Stimulated activated CD4-positive, alpha-beta T cell treated with anti-CD3 and anti-CD28 coated beads, Interleukin-12 subunit alpha, Interleukin-12 subunit beta, amount 100 ng/mL, for 24 hours (primary cell): ENCODE measurements at places on chromosomes 1 and 21.
A peak's percentile ranks its signal among the peaks of the same experiment; 100 is the strongest.

DNA sequence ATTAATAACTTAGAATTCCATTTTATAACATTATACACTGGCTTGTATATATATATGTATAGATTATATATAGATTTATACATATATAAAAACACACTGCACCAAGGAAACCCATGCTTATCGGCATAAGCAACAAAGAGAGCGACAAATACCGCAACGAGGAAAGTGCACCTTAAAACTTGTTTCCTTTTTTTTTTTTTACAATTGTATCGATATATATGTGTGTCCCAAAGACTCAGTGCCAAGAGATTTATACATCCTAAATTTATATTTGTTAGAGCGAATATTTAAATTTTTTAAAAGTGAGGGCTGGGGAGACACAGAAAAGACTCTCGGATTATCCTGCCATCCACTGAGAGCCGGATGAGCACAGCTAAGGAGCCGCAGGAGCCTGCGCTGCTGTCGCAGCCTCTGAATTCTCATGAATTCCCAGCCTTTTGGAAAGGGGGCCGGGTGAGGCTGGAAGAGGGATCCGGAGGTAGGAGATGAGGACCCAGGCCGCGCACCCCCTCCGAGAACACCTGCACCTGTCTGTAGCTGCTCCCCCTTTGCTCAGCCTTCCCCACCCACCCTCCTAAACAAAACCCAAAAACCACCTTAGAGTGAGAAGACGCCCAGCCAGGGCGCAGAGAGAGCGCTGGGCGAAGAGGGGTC lies 5.2 kb downstream of the DMRTA2 start:
- DNase-seq, result no peak

DNA sequence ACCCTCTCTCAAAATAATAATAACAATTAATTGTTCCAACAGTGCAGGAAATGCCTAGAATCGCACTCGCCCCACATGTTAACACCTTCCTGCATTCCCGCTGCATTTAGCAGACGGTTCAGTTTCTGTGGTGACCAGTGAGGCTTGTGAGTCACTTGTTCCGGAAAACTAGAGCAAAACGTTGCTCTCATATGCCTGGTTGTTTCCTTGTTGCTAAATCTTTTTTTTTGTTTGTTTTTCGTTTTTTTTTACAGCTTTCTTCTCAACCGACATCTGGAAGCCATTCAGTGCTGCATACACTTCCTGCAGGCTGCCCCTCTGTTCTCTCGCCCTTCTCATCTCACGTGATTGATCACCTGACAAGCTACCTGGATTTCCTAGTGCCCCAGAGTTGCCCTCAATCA lies 56.9 kb upstream of the TMPRSS2 start:
- DNase-seq, result no peak

DNA sequence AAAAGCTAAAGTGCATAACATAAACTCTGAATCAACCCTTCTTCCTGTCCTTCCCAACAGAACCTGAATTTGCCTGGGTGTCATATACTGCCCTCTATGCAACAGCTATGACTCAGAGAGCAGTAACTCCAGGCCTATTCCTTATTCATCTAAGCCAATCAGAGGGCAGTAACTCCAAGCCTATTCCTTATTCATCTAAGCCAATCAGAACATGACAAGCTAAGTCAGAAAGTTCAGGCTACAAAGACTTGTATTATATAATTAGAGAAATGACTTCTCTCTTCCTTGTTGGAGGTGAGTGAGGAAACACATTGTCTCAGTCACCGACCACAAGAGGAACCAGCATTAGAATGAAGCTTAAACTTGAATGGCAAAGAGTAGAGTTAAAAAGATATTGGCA lies 26.2 kb upstream of the TADA1 start:
- DNase-seq, result no peak

DNA sequence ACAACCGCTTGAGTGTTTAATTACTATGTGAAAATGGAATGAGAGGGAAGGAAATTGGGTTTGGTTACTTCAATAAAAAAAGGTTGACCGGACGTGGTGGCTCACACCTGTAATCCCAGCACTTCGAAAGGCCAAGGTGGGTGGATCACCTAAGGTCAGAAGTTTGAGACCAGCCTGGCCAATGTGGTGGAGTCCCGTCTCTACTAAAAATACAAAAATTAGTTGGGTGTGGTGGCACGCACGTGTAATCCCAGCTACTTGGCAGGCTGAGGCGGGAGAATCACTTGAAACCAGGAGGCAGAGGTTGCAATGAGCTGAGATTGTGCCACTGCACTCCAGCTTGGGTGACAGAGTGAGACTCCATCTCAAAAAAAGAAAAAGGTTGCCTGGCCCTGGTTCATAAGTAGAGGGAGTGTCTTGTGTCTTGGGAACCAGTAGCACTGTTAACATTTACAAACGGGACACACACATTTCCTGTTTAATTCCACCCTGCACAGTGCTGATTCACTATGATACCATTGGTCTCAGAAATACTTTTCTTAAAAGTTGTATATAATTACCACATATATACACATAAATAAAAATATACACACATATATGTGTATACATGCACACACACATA lies 27.6 kb upstream of the CLDN14 start:
- no peak for DNase-seq

DNA sequence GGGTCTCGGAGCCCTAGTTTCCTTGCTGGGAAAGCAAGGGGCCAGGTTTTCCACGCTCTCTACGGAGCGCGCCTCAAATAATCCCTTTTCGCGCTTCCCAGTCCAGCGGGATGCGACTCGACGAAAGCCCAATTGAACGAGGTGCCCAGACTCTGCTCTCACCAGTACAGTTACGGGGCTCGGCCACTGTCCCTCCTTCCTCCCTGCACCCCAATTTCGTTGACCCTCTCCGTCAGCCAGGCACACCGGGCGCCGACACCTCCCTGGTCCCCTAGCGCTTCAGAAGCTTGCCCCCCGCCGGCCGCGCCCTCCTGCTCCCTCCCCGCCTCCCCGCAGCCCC lies 389 bp downstream of the SEMA6C start:
- no peak for DNase-seq

- no peak for DNase-seq
Observed at GRCh38 chr1:44425341-44426082, 20.5 kb downstream of the RNF220 start.

DNA sequence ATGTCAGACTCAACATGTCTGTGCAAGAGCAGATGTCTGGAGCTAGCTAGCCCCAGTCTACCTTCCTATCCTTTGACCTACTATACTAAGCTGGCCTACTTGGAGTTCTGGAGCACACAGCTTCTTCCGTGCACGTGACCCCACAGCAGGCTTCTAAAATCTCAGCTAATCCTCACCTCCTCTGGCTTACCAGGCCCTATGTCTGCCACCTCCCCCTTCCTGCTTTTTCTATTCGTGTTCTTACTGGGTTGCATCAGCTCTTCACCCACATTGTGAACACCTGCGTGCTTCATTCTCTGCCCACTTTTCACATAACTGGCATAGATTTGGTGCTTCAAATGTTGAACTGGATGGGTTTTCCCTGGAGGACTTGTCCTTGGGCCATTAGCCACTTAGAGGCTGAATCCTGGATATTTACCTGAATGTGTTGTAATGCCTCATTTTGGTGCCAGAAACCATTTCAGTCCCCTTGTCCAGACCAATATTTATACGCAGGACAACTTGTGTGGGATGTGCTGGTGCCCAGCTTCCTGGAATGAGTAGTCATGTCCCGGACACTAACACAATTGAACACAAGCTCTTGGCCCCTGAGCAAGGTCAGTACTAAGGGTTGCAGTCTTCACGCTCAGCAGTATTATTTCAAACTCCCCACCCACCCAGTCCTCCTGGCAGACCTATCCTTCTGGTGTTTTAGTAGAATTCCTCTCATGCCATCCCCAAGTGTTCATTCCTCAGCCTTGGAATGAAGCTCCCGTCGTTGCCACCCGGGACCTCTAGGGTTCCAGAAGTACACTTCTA lies 24.0 kb downstream of the TENT5C start:
- DNase-seq, result no peak

DNA sequence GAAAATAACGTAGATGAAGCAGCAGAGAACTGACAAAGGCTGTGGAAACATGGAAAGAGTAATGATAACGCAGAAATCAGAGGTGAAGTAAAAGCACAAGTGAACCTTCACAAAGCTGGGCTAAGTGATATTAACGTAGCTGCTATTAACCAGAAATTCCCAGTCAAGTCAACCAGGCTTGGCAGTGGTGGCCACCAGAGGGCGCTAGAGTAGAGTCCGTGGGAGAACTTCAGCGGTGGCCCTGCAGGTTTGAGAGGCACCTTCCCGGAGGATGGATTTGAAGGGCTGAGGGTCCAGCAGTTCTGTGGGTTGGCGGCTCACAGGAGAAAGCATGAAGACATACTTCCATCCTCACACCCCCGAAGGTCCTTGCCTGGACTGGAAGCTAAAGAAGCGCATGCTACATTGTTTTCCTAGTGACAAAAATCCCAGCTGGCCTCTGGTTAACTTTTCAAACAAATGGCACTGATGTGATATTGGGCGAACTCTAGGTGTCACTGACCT lies 81.7 kb upstream of the ZNF648 start:
- DNase-seq, result peak; percentile 62
